ENCODE measurements at places on chromosomes 1 and 21. TPM values are rescaled to one million over a fixed set of nuclear protein-coding genes. Genes with fewer than 3 reads are reported as not detected.
A peak's percentile ranks its signal among the peaks of the same experiment; 100 is the strongest.

ICOSLG gene
- total RNA-seq, result 0.56 TPM

DNA sequence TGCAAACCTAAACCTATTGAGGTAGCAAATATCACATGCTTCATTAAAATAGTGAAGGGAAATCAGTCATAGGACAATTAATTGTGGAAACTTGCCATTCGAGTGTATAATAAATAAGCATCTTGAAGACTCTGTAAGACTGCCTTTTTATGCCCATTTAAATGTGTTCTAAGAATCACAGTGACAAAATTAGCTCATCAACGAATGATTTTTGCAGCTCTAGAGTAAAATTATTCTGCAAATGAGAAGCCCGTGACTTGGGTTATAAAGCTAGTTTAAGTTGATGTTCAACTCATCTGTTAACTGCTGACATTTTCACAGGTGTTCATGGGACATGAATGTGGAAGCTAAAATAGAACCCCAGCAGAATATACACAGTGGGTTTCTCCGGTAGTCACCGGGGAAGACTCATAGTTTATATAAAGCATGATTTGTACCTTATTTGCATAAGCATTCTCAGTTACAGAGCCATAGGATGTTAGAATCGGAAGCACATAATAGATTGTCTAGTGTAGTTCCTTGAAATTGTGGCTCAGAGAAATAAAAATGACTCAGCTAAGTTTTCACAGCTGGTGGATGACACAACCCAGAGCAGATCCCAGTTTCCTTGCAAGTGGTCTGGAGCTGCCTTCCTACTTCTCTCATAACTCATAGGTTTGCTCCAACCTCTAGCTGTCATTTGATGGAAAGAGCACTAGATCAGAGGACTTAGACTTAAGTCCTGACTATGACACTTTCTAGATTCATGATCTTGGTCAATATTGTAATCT is 107.3 kb downstream of the UCHL5 start:
- no peaks in the 10 kb centered on the region for H3K36me3 ChIP-seq
- H3K27me3 ChIP-seq, result no peaks in the 10 kb centered on the region
- peaks cover 13% of the 10 kb centered on the region for H3K4me1 ChIP-seq
- H3K27ac ChIP-seq, result peak overlapping the region; percentile 86

GRCh38 chr1:185478877-185479276 is 161.8 kb upstream of the IVNS1ABP start:
- no peaks in the 10 kb centered on the region for H3K36me3 ChIP-seq
- DNase-seq, result no peak
- no peak overlapping the region for H3K27ac ChIP-seq
- peaks cover 16% of the 10 kb centered on the region for H3K4me1 ChIP-seq

PCP4L1 gene
- total RNA-seq, result 0.31 TPM

KRTAP12-1 gene
- not detected for total RNA-seq

DNA sequence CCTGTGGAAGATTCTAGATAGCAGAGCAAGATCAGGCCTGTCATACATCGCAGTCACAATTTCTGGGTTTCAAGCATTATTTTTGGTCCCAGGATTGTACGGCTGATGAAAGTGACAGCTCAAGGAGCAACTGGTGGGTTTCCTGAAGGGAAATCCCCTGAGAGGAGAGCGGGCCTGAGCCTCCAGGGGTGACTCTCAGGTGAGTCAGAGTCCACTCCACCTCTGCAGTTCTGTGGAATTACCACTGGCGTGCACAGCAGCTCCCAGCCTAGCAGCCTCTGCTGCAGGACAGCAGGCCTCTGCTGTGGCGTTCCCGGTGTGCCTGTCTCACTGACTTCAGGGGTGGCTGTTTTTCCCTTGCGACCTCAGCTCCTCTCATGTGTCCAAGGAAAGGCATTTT is 24.4 kb downstream of the SLC66A1 start:
- DNase-seq, result no peak
- no peaks in the 10 kb centered on the region for H3K27me3 ChIP-seq
- H3K36me3 ChIP-seq, result no peaks in the 10 kb centered on the region

- no peak overlapping the region for H3K27ac ChIP-seq
- no peaks in the 10 kb centered on the region for H3K36me3 ChIP-seq
- no peak for DNase-seq
- H3K4me1 ChIP-seq, result peaks cover 6% of the 10 kb centered on the region
- H3K4me3 ChIP-seq, result no peak overlapping the region
Measured at GRCh38 chr21:32800056-32800455, 28.5 kb upstream of the PAXBP1 start.

- no peak overlapping the region for H3K4me3 ChIP-seq
- peak; percentile 10 for DNase-seq
- no peak overlapping the region for H3K27ac ChIP-seq
- no peaks in the 10 kb centered on the region for H3K4me1 ChIP-seq
Measured at GRCh38 chr1:7373876-7374562, 397.1 kb upstream of the VAMP3 start.

OR2T33 gene
- total RNA-seq, result not detected

IL10RB gene
- total RNA-seq, result 19.9 TPM

- H3K4me1 ChIP-seq, result no peaks in the 10 kb centered on the region
- H3K4me3 ChIP-seq, result no peak overlapping the region
- no peaks in the 10 kb centered on the region for H3K27me3 ChIP-seq
Measured at GRCh38 chr21:25960402-25960801, 210.2 kb downstream of the APP start.

CMPK1 gene
- total RNA-seq, result 90.7 TPM

GRCh38 chr1:60936163-60936562 is 146.2 kb upstream of the NFIA start:
- DNase-seq, result no peak
- H3K27ac ChIP-seq, result no peak overlapping the region
- no peaks in the 10 kb centered on the region for H3K4me1 ChIP-seq

GRCh38 chr21:21415741-21416140 is 417.5 kb downstream of the NCAM2 start:
- H3K36me3 ChIP-seq, result no peaks in the 10 kb centered on the region
- no peaks in the 10 kb centered on the region for H3K27me3 ChIP-seq
- no peaks in the 10 kb centered on the region for H3K4me1 ChIP-seq
- no peak overlapping the region for H3K27ac ChIP-seq

DNA sequence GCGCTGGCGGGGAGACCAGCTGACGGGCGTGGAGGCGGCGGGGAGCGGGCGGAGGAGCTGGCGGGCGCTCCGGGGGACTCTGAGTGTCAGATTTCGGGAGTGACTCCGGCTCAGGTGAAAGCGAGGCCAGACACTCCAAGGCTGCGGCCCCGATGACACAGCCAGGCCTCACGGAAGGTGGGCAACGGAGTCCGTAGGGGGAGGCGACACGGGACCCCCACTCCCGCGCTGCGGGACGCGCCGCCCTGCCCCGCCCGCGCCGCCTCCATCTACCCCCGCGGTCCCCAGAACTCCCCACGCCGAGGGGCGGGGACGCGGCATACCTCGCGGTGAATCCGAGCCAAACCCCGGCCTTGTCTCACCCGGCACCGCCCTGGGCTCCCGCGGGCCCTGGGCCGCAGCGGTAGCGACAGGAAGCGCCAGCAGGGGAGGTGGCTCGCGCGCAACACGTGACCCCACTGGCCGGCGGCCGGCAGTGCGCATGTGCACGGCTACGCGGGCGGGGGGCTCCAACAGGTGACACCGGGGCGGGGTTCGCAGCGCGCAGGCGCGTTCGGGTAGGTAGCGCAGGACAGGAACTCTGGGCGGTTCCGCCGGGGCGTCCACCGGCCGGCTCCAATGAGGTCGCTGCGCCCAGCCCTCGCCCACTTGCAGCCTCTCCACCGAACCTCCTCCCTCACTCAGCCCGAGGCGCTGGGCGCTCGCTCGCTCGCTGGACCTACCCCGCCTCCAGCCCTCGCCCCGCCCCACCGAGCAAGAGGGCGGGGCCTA is at the start of gene CC2D1B:
TSS of gene CC2D1B (minus strand) at position 460 of the 771 bp plus-strand sequence. CDS start 1,585 bp downstream, outside the sequence.
- DNase-seq, result peak; percentile 100
- peaks cover 3% of the 10 kb centered on the region for H3K27me3 ChIP-seq
- peak within 1 kb of the TSS; percentile 90 for H3K27ac ChIP-seq
- H3K36me3 ChIP-seq, result peaks cover 7% of the 10 kb centered on the region

ELF3 gene
- total RNA-seq, result 0.98 TPM

- peak; percentile 61 for DNase-seq
- H3K4me1 ChIP-seq, result peaks cover 60% of the 10 kb centered on the region
- H3K27me3 ChIP-seq, result no peaks in the 10 kb centered on the region
- H3K4me3 ChIP-seq, result peak overlapping the region; percentile 99
Measured at GRCh38 chr1:198157847-198158725, 1.3 kb downstream of the NEK7 start.

DNA sequence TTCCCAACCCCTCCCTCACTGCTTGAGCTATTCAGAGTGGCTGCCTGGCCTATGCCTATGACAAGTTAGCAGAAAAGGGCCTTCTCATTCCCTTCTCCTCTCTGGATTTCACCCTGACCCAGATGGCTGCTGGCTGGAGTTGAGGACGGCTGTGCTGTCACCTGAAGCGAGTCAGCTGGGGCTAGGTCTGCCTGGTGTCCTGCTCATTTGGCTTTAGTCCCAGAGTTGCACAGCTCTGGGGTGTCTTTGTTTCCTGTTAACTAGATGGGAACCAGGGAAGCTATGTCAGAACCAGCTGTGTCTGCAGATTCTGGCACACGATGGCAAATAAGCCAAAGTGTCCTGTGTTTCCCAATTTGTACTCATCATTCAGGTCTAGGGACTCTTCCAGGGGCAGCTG is 52.9 kb downstream of the CNIH3 start:
- H3K36me3 ChIP-seq, result no peaks in the 10 kb centered on the region
- H3K27me3 ChIP-seq, result peaks cover 6% of the 10 kb centered on the region
- no peak for DNase-seq
- H3K4me1 ChIP-seq, result no peaks in the 10 kb centered on the region
- no peak overlapping the region for H3K27ac ChIP-seq
- no peak overlapping the region for H3K4me3 ChIP-seq

DNA sequence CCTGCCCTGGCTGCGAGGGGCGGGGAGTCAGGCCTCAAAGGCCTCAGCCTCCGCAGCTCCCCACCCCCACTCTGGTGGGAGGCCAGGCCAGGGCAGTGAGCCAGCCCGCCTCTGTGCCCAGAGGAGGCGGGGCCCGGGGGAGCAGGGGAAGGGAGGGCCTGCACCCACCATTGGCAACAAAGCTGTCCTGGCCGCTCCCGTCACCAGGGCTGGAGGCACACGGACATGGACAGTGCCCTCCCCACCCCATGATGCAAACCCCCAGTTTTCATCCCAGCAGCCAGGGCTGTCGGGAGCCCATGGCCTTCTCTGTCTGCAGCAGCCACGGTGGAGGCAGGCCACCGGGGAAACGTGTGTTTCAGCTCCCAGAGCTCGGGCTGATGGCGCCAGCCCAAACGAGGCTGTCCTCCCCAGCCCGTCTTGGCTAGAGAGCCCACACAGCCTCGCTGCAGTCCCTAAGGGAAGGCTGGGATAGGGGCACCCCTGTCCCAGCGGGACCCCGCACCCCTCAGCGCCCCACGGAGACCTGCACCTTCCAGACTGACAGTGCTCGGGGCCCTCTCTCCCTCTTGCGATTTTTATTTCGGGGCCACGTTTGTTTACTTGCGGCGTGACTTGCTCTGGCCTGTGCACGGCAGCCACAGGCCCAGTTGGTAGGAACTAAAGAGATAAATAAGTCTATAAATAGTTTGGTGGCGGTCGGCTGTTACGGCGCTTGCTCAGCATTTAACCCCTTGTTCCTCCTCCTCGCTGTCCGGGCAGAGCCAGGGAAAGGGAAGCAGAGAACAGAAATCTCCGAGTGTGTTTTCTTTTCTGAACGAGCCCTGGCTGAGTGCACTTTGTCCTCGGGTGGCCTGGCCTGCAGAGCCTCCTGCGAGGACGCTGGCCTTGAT is 101.8 kb downstream of the PRDM16 start:
- peaks cover 15% of the 10 kb centered on the region for H3K27me3 ChIP-seq
- H3K27ac ChIP-seq, result no peak overlapping the region
- H3K36me3 ChIP-seq, result no peaks in the 10 kb centered on the region
- no peak for DNase-seq

DNA sequence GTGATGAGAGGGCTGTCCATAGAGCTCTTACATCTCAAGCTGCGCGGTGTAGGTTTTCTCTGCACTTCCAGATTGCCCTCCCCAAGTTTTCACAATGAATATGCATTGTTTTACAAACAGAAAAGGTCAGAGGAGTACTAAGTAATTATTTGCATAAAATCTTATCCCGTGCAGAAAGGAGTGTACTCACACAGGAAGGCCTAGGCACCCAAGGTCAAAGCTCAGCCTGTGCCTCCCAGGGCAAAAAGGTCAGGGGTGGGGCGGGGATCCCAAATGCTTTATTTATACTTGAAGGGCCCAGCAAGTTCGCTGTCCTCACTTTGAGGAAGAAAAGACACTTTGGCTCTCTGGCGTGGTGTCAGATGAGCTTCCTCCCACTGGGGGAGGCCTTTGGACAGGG is 10.3 kb upstream of the KCNE1 start:
- peak overlapping the region; percentile 45 for H3K27ac ChIP-seq
- no peaks in the 10 kb centered on the region for H3K27me3 ChIP-seq
- no peak for DNase-seq
- no peak overlapping the region for H3K4me3 ChIP-seq
- H3K4me1 ChIP-seq, result peaks cover 21% of the 10 kb centered on the region

GRCh38 chr1:183810756-183811544 is 6.0 kb downstream of the RGL1 start:
- no peak overlapping the region for H3K4me3 ChIP-seq
- H3K36me3 ChIP-seq, result no peaks in the 10 kb centered on the region
- H3K4me1 ChIP-seq, result no peaks in the 10 kb centered on the region
- H3K27me3 ChIP-seq, result peaks cover 24% of the 10 kb centered on the region
- no peak overlapping the region for H3K27ac ChIP-seq

FCRL4 gene
- not detected for total RNA-seq

- no peaks in the 10 kb centered on the region for H3K27me3 ChIP-seq
- no peaks in the 10 kb centered on the region for H3K36me3 ChIP-seq
- H3K4me3 ChIP-seq, result no peak overlapping the region
Measured at GRCh38 chr1:180208264-180208663, 21.8 kb upstream of the LHX4 start.

DNA sequence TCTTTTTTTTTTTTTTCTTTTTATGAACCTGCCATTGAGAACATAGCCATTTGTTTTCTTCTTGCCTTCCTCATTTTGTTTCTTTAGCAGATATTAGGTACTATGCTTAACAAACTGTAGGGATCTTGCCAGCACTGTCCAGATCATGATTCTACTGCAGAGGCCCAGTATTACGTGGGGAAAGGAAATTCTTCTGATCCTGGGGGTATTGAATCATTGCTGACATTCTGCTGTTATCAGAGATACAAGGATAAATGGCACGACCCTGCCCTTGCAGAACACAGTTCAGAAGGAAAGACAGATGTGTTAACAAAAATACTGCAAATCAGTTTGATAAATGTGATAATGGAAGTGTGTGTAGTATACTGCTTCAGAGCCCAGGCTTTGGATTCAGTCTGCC is 56.2 kb downstream of the BTBD8 start:
- no peak for DNase-seq
- no peak overlapping the region for H3K4me3 ChIP-seq
- no peaks in the 10 kb centered on the region for H3K4me1 ChIP-seq
- H3K27me3 ChIP-seq, result no peaks in the 10 kb centered on the region
